Mammary epithelial cell (primary cell): ENCODE measurements at places on chromosomes 7 and 10. TPM values are rescaled to one million over a fixed set of nuclear protein-coding genes. Genes with fewer than 3 reads are reported as not detected.

- no peak for DNase-seq
Observed at GRCh38 chr7:99235925-99236324, 28.0 kb upstream of the KPNA7 start.

DNA sequence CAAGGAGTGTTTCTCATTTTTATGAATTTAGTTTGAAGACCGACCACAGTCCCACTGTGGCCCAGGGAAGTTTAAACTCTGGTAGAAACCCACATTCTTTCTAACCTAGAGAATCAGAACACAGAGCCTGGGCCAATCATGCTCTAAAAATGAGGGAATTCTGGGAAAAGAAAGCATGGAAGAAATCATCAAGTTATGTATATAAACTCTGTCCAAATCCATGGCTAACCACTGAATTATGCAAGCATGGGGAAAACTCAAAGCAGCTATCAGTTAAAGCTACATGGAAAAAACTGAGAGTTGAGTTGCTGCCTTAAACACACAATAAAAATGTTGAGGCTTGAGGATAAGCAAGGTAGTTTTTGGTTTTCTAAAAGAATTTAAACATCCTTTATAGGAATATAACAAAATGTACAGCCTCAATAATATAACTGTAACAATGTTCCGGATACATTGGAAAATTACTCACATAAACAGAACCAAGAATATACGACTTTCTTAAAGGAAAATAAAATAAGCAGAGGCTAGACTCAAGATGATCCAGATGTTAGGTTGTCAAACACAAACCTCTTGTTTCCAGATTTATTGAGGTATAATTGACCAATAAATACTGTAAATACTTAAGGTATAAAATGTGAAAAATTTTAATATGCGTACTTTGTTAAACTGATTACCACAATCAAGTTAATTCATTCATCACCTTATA, 311.2 kb upstream of the GNAI1 start:
- no peak for DNase-seq

Gene TMEM213
- polyA plus RNA-seq, result not detected

GRCh38 chr7:102066476-102066875, 220.2 kb upstream of the SH2B2 start:
- no peak for DNase-seq

Gene HTR5A
- polyA plus RNA-seq, result not detected

Gene PKD2L1
- not detected for polyA plus RNA-seq

- no peak for DNase-seq
Observed at GRCh38 chr10:59896191-59896590, 10.2 kb downstream of the CCDC6 start.

DNA sequence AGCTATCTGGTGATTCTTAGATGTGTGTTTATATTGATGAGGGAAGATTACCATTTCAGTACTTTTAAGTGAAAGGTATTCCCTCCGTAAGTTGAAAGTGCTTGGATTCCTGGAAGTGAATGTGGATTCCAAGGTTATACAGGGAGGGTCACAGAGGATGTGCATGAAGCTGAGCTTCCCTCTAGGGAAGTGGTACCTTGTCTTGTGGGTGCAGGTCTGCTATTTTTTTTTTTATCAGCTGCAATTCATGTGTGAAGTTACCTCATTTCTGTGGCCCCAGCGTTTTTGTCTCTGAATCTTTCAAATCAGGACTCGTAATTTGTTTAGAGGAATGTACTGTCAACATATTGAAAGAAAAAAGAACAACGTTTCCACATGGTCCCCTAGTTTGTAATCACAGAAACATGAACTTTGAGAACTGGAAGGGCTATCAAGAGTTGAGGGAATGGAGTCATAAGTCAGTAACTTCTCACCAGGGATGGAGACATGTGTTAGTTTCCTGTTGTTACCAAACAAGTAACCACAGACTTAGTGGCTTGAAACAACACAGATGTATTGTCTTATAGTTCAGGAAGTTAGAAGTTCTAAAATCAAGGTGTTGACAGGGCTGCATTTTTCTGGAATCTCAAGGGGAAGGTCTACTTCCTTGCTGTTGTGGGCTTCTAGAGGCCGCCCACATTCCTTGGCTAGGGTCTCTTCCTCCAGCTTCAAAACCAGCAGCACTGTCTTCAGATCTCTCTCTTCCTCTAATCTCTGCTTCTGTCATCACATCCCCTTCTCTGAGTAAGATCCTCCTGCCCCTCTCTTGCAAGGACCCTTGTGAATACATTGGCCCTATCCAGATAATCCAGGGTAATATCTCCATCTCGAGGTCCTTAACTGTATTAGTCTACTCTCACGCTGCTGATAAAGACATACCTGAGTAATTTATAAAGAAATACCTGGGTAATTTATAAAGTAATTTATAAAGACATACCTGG, 64.4 kb downstream of the RAB18 start:
- DNase-seq, result no peak

Gene LRRD1
- not detected for polyA plus RNA-seq

DNA sequence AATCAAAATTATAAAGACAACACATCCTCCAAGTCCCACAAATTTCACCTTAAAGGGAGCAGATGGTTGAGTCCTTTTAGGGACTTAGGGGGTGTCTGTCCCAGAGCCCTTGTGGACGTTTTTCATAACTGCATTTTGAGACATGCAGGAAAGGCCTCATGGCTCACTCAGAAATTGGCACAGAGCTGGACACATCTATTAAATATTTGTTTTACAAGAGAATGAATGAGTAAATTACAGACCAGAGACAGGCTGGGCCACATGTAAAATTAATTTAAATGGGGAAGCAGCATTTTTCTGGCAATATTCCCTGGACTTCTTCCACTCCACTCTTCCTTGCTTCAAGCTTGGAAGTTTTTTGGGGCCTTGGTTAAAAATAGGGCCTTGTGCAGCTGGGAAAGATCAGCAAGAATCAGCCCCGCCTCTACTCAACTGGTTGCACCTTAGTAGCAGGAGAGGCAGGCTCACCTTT, 20.0 kb downstream of the LAMB1 start:
- no peak for DNase-seq

Gene TRPV5
- polyA plus RNA-seq, result not detected

Gene H2BK1
- polyA plus RNA-seq, result not detected

GRCh38 chr7:112538726-112539255, 58.0 kb downstream of the LSMEM1 start:
- DNase-seq, result no peak
